ENCODE measurements at places on chromosomes 16 and 17. TPM values are rescaled to one million over a fixed set of nuclear protein-coding genes. Genes with fewer than 3 reads are reported as not detected.

- DNase-seq = no peak
- no peak overlapping the region for H3K27ac ChIP-seq
- H3K27me3 ChIP-seq = no peaks in the 10 kb centered on the region
- no peak overlapping the region for H3K4me3 ChIP-seq
- no peaks in the 10 kb centered on the region for H3K36me3 ChIP-seq
These were observed 523.6 kb downstream of the GRIN2A start for GRCh38 chr16:9658586-9658985.

- no peak for DNase-seq
- H3K36me3 ChIP-seq = no peaks in the 10 kb centered on the region
These were observed 45.8 kb upstream of the ARHGAP17 start for GRCh38 chr16:25060920-25061319.

GRCh38 chr17:77303620-77304019, 162.9 kb downstream of the SEC14L1 start:
- H3K36me3 ChIP-seq = no peaks in the 10 kb centered on the region
- no peaks in the 10 kb centered on the region for H3K27me3 ChIP-seq
- H3K27ac ChIP-seq = no peak overlapping the region
- no peak for DNase-seq

- H3K36me3 ChIP-seq = no peaks in the 10 kb centered on the region
- no peak overlapping the region for H3K27ac ChIP-seq
- DNase-seq = no peak
- H3K4me1 ChIP-seq = peaks cover 17% of the 10 kb centered on the region
These were observed 225.1 kb downstream of the LGALS9B start for GRCh38 chr17:20242271-20242670.

GRCh38 chr17:80930335-80931279, 61.0 kb upstream of the CHMP6 start:
- peaks cover 2% of the 10 kb centered on the region for H3K4me1 ChIP-seq
- H3K27me3 ChIP-seq = no peaks in the 10 kb centered on the region
- no peak overlapping the region for H3K27ac ChIP-seq

- DNase-seq = peak; percentile 22
- no peaks in the 10 kb centered on the region for H3K4me1 ChIP-seq
- H3K4me3 ChIP-seq = no peak overlapping the region
- H3K36me3 ChIP-seq = no peaks in the 10 kb centered on the region
These were observed 33.8 kb upstream of the NF1 start for GRCh38 chr17:31060791-31061550.

GRCh38 chr17:41271858-41272257, 3.6 kb upstream of the KRTAP9-7 start:
- H3K4me1 ChIP-seq = peaks cover 7% of the 10 kb centered on the region
- H3K4me3 ChIP-seq = no peak overlapping the region
- peaks cover 8% of the 10 kb centered on the region for H3K27me3 ChIP-seq
- no peaks in the 10 kb centered on the region for H3K36me3 ChIP-seq
- no peak overlapping the region for H3K27ac ChIP-seq

The RHBDL3 gene
- total RNA-seq = not detected

The KRTAP3-2 gene
- total RNA-seq = not detected

The SLC12A4 gene
- total RNA-seq = 29.9 TPM
